ACHN (cell line): ENCODE measurements at places on chromosomes 13 and 19.

GRCh38 chr13:43389573-43389972 lies 366.2 kb downstream of the DNAJC15 start:
- no peak for DNase-seq

- no peak for DNase-seq
These were observed 86.4 kb upstream of the SLC7A1 start for GRCh38 chr13:29681864-29682263.

- DNase-seq = no peak
These were observed 486.4 kb downstream of the TSHZ3 start for GRCh38 chr19:30862876-30863275.

- DNase-seq = no peak
These were observed 23.2 kb downstream of the ZMYM2 start for GRCh38 chr13:19981685-19982238.

DNA sequence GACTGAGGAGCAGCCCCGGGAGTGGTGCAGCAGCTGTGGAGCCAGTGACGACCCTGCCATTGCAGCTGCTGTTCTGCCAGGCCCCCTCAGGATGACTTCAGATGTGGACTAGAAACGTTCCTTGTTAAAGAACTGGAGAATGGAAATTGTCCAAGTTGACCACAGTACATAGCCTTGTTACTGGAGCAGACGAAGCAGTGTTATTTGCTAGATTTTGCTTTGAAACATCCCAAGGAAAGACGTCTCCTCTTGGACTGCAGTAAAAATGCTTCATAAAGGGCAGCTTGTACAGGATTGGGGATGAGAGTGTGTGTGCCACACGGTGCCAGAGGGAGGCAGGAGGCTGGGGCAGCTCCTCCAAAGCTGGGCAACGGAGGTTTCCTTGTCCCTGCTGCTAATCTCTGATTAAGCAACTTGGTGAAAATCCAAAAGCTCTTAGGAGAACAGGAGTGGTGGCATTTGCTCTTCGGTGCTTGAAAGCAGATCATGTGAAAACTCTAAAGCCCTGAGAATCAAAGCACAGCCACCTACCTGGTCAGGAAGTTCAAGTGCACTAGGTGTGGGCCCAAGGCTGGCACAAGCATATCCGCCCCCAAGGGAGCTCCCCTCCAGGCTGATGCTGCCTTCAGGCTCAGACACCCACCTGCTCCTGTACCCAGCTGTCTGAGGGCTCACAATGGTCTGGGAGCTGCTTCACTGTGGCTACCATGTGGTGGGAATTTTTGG lies 34.5 kb downstream of the SHISA2 start:
- no peak for DNase-seq

- peak; percentile 38 for DNase-seq
These were observed 99.6 kb upstream of the MBNL2 start for GRCh38 chr13:97122381-97122996.

DNA sequence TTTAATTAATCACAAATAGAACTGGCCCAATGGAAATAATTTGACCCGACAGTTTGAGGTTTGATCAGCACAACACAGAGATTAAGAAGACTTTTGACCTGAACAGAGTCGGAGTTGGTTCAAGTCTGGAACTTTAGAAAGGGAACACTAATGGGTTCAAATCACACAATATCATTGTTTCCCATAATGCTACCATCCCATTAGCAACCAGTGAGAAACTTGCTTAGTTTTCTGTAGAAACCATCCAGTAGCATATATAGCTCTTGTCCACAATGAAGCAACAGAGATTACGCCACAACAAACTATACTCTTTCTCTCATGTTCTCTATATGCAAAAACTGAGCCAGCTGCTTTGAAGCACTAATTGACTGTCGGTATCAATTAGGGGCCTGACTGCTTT lies 376.9 kb upstream of the SPRY2 start:
- DNase-seq = no peak

DNA sequence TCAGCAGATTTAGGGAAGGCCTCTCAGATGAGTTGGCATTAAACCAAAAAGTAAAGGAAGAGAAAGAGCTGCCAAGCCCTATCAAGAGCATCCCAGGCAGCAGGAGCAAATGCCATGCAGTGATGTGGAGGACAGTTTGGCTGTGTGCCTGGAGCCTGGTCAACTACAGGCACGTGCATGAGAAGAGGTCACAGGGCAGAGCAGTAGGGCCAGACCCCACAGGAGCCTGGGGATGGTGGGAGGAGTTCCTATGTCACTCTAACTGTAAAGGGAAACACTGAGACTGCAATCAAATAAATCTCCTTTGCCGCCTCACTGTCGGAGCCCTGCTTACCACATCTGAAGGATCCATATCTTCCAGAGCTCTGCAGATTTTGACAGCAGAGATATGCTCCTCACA lies 240.5 kb downstream of the ENOX1 start:
- DNase-seq = no peak

DNA sequence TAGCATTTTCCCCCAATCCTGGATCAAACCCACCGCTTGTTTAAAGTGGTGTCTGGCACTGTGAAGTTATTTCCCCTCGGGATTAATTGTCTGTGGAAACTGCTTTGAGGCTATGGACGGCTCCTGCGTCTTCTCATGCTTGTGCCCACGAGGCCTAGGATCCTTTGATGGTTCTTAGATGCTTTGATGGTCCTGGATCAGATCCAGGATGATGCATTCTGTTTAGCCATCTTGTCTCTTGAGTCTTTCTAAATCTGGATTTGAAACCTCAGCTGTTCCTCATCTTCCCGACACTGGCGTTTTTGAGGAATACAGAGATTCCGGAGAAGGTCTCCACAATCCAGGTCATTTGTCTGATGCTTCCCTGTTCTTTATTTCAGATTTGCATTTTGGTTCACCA lies 36.1 kb upstream of the USP29 start:
- no peak for DNase-seq

GRCh38 chr19:48473161-48473966 lies 4.2 kb downstream of the CYTH2 start:
- DNase-seq = no peak

DNA sequence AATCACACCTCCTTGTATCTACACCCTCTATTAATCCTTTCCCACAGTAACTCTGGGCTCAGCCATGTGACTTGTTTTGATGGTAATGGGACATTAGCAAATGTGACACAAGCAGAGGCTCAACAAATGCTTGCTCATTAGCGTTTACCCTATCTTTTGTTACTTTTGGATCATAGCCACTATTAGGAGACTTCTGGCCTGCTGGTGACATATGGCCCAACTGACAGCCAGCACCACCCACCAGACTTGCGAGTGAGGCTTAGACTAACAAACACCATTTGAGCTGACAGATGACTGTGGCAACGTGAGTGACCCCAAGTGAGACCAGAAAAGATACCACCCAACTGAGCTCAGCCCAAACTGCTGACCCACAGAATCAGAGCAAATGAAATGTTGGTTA lies 154.1 kb downstream of the OLFM4 start:
- DNase-seq = no peak

GRCh38 chr13:98328511-98328910 lies 151.4 kb upstream of the RNF113B start:
- DNase-seq = no peak

- no peak for DNase-seq
These were observed 97.3 kb upstream of the MCF2L start for GRCh38 chr13:112871742-112872141.

DNA sequence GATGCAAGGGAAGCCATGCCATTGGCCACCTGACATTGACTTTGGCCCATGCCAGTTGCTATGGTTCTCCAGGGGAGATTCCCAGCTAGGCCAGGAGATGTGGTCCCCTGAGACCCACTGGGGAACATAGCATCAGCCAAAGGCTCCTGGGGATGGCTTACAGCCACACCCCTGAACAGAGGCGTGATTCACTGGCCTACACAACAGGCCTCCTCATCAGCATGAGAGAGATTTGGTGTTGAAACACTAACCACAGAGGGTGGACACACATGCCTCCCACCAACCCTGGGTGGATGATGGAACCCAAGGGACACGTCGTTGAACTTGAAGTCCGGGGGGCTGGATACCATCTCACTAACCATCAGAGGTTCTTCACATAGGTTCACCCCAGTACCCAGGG lies 14.4 kb downstream of the IQCN start:
- DNase-seq = no peak

- DNase-seq = no peak
These were observed 9.6 kb downstream of the ZNF211 start for GRCh38 chr19:57642396-57643046.

GRCh38 chr13:27853335-27853734 lies 61.1 kb downstream of the GSX1 start:
- DNase-seq = no peak

GRCh38 chr13:55038230-55038629 lies 2009.6 kb downstream of the OLFM4 start:
- no peak for DNase-seq

GRCh38 chr13:40480012-40480914 lies 186.2 kb downstream of the FOXO1 start:
- DNase-seq = no peak

DNA sequence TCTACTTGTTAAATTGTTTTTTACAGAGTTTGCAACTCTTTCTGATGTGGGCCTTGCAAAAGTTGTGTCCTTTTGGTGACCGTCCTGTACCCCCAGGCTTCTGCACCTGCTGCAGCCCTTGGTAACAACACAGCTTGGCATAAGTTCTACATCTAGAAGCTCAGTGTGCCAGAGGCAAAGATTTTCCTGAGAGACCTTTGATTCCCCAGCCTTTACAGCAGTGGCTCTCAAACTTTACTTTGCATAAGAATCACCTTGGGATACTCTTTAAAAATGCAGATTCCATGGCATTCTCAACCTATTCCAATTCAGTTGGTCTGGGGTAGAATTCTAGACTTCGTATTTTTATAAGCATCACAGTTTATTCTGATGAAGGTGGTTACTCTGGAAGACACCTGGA lies 260.9 kb downstream of the DCT start:
- no peak for DNase-seq

GRCh38 chr19:16822648-16823047 lies 6.5 kb upstream of the SIN3B start:
- DNase-seq = no peak

DNA sequence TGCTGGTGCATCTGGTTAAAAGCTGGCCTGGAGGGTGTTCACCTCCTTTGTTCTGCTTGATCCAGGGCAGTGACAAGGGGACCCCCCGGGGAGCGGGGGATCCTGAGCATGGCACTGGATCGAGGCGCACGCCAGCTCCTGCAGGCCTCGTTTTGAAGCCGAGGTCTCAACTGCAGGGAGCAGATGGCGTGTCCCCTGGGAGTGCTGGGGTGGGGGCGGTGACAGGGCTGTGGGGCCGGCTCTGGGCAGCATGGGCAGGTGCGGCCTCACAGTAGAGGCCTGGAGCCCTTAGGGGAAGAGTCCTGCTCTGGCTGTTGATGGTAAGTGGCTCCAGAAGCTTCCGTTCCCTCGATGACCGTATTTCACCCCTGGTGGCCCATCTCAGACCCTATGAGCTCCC lies 51.8 kb downstream of the CRTC1 start:
- DNase-seq = no peak

DNA sequence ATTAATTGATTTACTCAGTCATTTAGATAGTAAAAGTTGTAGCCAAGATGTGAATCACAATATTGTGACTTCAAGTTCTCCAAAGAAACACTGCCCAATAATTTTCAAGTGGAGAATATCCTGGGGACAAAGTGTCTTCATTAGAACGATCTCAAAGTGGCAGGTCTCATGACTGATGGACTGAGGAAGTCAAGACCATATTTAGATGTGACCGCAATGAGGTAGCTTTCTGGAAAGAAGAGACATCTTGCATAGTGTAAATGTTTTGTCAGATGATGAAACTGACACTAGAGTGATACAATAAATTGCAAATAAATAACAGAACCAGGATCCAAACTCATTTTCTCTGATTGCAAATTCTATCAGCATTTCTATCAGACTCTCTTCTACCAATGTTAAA lies 1476.9 kb downstream of the EFNB2 start:
- no peak for DNase-seq

- DNase-seq = no peak
These were observed 133.1 kb downstream of the CRYL1 start for GRCh38 chr13:20392530-20392929.

DNA sequence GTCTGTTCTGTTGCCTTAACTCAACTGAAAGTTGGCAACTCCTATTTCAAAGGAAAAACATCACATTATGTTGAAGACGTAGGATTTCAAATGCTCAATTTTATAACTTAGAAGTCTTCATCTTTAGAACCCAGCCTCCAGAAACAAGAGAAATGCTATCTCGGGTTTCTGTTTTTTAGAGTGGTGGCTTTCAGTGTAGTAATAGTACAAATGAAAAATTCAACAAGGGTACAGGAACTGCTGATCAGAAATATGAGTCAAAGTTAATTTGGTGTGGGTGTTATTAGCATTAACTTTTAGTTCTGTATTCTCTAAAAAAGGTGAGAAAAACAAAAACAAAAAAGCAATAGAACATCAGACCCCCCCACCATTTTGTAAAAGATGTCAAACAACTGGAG lies 56.6 kb upstream of the FLT1 start:
- no peak for DNase-seq

- no peak for DNase-seq
These were observed 192.1 kb downstream of the KATNAL1 start for GRCh38 chr13:30115257-30115600.

DNA sequence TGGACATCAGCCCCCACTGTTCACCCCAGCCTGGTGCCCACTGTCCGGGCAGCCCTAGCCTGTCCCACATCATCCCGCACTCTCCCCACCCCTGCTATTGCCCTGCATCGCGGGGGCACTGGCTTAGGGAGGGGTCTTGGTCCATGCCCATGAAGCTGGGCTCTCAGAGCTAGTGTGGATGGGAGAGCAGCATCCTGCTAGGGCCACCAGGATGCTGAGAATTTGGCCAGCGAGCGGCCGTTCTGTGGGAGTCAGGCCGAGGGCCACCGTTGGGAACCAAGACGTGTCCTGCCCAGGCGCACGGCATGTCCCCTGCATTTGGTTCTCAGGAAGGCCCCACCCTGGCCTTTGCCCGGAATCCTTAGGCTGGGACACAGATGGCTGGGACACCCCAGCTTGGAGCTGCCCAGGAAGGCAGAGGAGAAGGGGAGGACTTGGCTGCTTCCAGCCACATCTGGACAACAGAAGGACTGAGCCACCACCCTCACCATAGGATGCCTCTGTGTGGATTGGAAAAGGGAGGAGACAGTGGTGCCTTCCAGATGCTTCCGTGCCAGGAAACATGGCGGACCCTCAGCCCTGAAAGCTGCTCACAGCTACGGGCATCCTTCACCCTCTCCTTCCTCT lies 14.6 kb downstream of the ADGRE5 start:
- DNase-seq = no peak

DNA sequence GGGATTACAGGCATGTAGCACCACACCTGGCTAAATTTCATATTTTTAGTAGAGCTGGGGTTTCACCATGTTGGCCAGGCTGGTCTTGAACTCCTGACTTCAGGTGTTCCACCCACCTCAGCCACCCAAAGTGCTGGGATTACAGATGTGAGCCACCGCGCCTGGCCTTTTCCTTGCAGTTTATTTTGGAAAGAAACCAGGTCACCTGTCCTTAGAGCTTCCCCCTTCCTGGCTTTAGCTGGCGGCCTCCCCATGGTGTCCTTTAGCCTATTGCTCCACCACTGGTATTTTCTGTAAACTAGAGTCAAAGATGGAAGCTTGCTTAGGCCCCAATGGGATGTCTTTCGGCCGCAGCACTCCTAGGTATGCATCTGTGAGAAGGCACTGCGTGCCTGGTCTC lies 91.2 kb downstream of the DPF1 start:
- no peak for DNase-seq
